Stimulated activated CD8-positive, alpha-beta memory T cell treated with anti-CD3 and anti-CD28 coated beads, Interleukin-4, amount 100 ng/mL, for 4 hours (primary cell): ENCODE measurements at places on chromosomes 11 and 22.

DNA sequence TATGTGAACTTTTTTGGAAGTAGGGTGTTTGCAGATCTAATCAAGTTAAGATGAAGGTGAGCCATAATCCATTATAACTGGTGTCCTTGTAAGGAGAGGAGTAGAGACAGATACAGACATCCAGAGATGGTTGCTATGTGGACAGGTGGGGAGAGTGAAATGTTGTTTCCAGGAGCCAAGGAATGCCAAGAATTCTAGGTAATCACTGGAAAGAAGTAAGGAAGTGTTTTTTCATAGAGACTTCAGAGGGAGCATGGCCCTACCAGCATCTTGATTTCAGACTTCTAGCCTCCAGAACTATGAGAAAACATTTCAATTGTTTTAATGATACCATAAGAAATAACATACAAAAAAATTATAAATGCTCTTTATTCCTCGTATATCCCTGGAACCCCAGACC, 320.5 kb upstream of the ANO3 start:
- DNase-seq = no peak

DNA sequence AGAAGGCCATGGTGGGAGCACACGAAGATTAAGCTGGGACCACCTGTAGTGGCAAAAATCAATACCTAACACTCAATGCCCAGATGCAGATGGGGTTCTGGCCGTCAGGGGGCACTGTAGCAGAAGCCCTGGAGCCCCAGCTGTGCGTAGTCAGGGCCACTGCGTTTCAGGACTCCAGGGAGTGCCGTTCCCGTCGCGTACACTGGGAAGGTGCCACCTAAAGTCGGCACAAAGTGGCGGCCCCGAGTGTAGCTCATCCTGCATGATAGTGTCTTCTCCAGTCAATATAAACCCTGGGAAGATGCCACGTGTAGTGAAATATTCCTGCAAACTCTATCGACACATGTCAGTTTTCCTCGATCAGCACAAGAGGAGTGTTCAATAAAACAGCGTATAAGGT, 123.8 kb upstream of the NTM start:
- DNase-seq = no peak

- DNase-seq = no peak
Measured at GRCh38 chr22:33898121-33898520, 22.2 kb downstream of the LARGE1 start.

DNA sequence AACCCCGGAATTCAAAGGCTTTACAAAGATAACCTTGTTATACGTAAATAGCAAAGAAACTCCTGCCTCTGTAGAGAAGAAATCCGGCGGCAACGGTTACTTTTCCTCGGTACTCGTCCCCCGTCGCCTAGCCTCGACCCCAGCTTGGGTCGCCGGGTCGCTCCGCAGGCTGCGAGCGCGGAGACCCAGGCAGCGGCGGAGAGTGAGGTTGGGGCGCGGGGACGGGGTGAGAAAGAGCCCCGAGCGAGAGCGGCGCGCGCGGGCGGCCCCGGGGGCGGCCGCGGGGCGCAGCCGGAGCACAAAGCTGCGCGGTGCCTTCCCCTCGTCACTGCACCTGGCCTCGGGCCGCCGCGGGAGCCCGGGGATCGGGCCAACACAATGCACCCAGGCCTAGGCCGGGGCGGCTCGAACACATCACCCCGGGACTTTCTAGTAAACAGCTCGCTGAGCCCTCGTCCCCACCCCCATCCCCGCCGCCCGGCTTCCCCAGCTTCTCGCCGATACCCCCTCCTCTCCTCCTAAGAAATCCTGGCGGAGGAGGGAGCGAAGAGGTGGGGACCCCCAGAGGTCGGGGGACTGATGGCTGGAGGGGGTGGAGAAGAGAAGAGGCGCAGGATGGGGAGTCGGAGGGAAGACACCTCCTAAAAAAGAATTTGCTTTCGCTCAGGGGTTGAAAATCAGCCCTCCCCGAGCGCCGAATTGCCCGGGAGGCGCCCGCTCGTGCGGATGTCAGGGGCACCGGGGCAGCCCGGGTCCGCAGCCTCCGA, 845 bp downstream of the MPPED2 start:
- DNase-seq = no peak

GRCh38 chr11:67027483-67027930, 4.6 kb downstream of the SYT12 start:
- no peak for DNase-seq

GRCh38 chr11:65922565-65922964, 3.3 kb downstream of the DRAP1 start:
- DNase-seq = no peak

DNA sequence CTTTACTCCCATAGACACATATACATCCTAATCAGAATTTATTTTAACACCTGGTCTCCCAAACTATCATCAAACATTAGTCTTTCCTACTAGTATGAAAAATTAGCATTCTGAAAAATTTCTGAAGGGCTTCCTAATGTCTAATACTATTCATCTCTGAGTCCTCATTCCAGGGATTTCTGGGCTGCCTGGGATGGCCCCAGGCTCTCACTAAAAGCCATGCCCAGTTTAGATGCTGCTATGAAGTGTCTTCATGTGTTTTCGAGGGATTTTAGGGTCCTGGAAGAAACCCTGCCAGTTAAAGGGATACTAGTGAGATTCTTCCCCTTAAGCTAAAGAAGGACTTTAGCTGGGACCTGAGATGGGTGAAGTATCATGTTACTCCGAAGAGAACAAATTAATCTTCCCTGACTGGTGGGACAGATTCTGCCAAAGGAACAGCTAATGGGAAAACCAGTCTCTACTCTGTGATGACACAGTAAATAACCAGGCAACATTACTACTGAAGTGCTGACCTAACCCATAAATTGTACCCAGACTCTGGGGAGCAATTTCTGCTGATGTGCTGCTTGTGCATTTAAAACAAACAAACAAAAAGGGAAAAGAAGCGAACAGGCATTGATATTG, 342.6 kb downstream of the SOX6 start:
- no peak for DNase-seq

- no peak for DNase-seq
Measured at GRCh38 chr22:32913557-32913956, 112.1 kb downstream of the TIMP3 start.

GRCh38 chr11:124716591-124716990, 23.2 kb upstream of the NRGN start:
- no peak for DNase-seq

DNA sequence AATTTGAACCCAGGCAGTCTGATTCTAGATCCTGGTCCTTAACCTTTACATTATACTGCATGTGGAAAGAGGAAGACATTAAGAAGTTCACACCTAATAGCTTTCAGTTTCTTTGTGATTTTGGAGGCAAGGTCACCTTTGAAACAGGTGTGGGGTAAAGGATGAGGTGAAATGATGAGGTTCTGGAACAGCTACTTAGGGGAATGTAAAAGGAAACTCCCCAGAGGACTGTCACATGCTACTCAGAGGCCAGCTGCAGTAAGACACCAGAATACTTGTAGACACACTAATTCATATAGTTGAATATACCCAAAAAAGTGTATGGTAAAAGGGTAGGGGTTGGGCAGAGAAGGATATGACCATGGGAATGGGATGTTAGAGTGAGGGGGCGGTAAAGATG, 5.4 kb downstream of the APIP start:
- no peak for DNase-seq

DNA sequence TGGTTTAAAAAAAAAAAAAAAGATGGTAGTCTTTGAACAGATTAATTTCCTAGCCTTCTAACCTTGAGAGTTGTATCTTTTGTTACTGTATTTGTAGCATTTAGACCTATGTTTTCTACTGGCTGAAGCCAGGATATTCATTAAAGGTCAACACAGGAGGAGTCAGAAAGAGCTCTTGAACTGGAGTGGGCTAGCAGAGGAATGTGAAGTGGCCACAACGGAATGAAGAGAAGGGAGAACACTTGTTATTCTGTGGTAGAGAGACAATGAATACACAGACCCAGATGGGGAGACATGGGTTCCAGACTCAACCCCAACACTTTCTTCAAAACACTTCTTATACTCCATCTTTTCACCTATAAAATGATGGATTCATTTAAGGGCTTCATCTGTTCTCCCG, 88.1 kb downstream of the RELT start:
- DNase-seq = no peak
